ENCODE measurements at places on chromosomes 11 and 22.

DNA sequence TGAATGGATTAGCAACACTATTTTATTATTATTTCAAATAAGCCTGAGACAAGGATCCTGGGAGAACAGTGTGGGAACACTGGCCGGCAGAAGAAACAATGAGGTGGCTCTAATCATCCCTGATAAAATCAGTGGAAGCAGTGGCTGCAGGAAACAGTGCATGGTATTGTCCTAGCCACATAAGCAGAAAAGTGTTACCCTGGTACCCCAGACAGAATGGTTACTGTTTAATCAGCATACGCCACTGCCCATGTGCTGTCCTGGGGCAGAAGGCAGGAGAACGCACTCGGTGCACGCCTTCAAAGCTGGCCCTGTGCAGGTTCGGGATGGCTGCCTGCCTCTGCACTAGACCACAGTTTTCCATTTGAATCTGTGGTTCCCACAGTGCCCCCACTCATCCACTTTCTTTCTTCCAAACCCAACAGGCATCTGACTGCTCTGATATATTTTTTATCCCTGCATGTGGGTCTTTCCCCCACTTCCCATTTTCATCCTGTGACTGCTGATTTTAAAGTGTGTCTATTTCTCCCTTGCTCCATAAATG lies 25.7 kb downstream of the OPCML start:
- DNase-seq, result no peak

- no peak for DNase-seq
Measured at GRCh38 chr11:120565466-120566155, 54.1 kb downstream of the GRIK4 start.

DNA sequence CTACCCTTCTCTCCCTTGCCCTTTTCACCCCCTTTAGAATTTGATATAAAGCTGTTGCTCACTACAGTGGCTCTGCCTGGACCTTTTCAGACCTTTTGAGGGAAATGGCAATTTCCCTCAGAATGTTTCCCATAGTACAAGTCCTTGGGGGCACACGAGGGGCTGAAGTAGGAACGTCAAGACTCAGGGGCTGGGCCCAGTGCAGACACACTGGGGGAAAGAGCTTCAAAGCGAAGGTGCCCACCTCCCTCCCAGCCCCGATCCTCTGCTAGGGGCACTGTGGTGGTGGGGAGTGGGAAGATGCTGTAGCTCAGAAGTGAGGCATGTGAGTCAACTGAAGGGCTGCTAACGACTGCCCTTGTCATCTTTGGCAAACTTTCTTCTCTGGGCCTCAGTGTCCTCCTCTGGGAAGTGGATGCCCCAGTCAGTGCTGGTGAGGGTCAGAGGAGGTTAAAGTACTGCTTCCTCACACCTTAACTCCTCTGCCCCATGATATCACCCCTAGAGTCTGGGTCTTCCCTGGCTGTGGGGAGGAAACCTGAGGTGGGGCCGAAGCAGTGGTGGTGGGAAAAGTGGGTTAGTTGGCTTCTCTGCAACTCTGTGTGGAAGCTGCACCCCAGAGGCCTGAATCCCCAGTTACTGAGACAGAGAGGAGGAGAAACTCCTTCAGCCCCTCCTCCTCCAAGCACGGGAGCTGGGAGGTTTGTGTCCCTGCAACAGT lies 425.3 kb upstream of the B3GAT1 start:
- no peak for DNase-seq

GRCh38 chr11:13448876-13449275 lies 14.1 kb downstream of the BTBD10 start:
- no peak for DNase-seq

DNA sequence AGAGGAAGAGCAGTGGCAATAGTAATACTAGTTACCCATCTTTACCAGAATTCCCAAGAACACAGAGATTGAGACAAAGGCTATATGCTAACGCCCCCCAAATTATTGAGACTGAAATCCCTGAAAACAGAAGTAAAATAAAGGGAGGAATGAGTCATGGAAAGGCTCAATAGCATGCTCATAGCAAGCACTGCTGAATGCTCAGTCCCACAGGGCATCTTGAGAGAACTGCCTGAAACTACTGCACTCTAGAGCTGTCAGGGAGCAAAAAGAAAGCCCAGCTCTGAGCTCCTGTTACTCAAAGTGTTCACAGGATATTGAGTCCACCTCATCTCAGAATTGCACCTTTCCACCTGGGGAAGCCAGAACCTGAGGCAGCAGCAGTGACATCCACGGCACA lies 44.1 kb upstream of the FIBIN start:
- DNase-seq, result no peak

- no peak for DNase-seq
Measured at GRCh38 chr11:47056261-47056915, 119.8 kb downstream of the CSTPP1 start.

GRCh38 chr22:19825904-19826618 lies 28.6 kb downstream of the GNB1L start:
- no peak for DNase-seq

GRCh38 chr11:79100093-79100910 lies 340.5 kb downstream of the TENM4 start:
- DNase-seq, result peak; percentile 23

DNA sequence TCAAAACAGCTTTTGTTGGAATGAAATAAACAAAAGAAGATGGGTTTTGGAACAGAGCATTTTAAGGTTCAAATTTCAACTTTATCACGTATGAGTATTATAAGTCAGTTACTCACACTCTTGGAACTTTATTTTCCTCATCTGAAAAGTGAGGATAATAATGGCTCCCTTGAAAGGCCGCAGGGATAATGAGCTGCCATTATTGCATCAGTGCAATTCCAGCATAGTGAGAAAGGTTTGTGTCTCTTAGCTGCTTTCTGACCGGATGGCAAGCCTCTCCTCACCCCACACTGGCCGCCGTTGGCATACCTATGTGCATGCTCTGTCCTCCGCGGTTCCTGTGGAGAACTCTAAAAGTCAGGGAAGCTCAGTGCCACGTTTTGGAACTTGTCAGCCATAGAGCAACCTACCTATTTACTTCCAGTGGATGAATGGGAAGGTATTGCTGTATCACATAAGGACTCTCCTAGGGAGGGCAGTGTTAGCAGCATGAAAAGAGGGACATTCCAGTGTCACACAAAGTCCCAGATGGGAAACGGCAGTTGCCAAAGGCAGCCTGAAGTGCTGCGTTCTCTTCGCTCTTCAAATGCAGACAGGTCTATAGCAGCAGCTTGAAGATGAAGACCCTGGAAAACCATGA lies 368.9 kb downstream of the NTM start:
- DNase-seq, result no peak

- DNase-seq, result no peak
Measured at GRCh38 chr11:3091081-3091845, 34.0 kb upstream of the CARS1 start.

DNA sequence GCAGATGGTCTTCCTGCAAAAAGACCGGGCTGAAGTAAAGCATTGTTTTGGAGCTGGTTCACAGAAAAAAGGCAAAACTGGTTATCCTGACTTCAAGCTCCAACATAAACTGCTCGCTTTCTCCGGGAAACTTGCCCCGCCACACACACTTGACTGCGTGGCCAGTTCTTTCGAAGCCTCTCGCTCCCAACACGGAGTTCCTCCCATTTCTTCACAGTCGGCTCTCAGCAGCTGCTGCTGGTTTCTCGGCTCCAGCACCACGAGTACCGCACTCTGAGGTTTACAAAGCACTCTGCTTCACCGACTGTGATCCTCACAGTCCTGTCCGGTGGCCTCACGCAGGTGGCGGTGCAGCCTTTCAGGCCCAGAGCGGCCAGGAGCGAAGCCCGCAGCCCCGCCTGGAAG lies 264 bp downstream of the CHEK1 start:
- no peak for DNase-seq

DNA sequence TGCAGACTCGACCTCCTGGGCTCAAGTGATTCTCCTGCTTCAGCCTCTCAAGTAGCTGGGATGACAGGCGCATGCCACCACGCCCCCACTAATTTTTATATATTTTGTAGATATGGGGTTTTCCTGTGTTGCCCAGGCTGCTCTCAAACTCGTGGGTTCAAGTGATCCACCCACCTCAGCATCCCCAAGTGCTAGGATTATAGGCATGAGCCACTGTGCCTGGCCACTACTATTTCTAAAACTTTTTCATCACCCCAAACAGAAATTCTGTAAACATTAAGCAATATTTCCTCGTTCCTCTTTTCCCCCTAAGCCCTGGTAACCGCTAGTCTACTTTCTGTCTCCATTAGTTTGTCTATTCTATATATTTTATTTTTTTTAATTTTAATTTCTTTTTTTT lies 9.0 kb upstream of the ATG16L2 start:
- no peak for DNase-seq

- DNase-seq, result no peak
Measured at GRCh38 chr11:113675565-113675964, 30.5 kb downstream of the TMPRSS5 start.

DNA sequence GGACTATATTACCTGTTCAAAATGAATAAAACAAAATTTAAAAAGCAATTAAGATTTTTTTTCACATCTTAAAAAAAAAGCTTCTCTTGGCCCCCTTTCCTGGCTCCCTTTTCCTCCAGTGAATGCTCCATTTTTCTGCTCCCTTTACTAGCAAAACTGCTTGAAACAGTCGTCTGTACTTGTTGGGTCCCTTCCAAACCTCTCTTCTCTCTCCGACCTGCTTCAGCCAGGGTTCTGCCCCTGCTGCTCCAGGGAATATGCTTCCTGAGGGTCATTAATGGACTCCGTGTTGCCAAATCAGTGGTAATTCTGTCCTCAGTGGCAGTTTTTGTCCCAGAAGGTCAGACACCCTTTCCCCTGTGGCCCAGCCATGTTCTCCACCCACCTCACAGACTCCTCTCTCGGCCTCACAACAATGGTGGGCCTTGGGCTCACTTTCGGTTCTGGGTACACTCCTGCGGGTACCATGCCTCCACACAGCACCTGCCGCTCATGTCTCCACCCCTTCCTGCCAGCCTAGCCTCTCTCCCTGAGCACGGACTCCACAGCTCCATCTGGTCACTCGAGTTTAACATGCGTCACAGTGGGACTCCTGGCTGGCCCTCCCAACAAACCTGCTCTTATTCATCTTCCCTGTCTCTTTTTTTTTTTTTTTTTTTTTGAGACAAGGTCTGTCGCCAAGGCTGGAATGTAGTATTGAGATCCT lies 7.8 kb upstream of the POLR3H start:
- no peak for DNase-seq

DNA sequence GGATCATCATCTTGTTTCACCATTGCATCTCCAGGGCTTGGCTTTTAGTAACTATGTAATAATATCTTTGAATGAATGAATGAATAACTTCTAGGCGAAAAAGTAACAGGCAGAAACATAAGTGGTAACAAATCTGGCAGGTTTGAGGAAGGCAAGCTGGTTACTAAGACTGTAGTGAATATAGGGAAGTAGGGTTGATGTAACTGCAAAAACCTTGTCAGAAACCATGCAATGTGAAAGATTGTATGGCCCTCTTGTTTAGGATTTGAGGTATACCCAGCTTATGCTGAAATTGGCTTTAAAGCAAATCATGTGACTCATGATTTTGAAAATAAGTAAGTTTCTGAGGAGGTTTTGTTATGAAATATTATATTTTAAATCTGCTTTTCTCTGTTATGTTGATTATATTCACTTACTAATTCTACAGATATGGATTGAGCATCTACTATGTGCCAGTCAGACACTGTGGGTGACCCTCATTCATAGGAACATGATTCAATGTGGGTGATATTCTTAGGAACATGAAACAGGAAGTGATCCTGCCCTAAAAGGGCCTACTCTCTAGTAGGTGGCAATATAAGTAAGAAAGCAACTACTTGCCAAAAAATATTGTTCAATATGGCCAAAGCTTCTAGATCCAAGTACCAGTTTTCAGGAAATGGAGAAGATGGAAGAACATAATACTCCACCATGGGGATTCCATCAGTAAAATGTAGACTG lies 115.5 kb upstream of the CCDC90B start:
- no peak for DNase-seq

DNA sequence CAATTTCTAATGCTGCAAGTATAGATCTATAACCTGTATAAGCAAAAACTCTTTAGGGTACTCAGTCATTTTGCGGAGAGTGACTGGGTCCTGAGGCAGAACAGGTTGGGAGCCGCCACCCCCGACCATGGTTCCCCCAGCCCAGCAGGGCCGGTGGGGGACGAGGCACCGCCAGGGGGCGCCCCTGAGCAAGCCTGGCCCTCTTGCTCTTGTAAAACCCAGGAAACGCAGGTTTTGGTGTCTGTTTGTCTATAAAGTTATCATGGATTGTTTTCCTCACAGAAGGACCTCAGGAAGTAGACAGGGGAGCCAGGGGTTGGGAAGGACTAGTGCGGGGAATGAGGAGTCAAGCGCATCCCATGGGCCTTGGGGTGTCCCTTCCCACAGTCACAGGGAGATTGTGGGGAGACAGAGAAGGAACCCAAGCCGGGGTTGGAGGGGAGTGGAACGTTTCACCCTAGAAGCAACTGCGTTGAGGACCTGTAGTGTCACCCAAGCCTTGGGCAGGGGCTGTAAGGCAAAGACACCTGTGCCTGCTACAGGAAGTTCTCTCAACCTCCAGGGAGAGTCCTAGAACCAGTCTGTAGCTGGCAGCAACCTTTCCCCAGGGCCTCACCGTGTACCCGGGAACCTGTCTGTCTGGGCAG lies 26.4 kb downstream of the KCTD17 start:
- peak; percentile 88 for DNase-seq

- DNase-seq, result no peak
Measured at GRCh38 chr11:133829566-133829965, 15.7 kb downstream of the SPATA19 start.

DNA sequence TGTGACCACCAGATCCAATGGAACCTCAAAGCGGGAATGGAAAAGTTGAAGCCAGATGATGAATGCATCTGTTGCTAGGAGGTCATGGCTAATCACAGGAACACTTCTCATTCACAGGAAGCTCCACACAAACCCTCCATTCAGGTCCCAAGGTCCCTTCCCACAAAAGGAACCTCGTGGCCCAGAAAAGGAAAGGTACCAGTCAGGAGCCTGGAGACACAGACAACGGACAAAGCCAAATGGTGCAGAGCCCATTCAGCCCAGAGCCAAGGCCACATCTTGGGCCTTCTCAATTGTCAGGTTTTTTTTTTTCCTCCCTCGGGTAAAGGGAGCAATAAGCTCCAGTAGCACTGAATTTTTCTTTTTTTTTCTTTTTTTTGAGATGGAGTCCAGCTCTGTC lies 87.0 kb downstream of the FAM168A start:
- DNase-seq, result no peak

GRCh38 chr22:37731804-37732471 lies 35.1 kb downstream of the TRIOBP start:
- no peak for DNase-seq

GRCh38 chr22:38240734-38241252 lies 32.0 kb downstream of the TMEM184B start:
- no peak for DNase-seq

GRCh38 chr11:6563121-6563619 lies 40.2 kb downstream of the RRP8 start:
- DNase-seq, result no peak
